Activated T-cell treated with anti-CD3 and anti-CD28 coated beads, Interleukin-2, amount 50 U/mL, for 1 hour (primary cell): ENCODE measurements at places on chromosomes 2 and 18.

DNA sequence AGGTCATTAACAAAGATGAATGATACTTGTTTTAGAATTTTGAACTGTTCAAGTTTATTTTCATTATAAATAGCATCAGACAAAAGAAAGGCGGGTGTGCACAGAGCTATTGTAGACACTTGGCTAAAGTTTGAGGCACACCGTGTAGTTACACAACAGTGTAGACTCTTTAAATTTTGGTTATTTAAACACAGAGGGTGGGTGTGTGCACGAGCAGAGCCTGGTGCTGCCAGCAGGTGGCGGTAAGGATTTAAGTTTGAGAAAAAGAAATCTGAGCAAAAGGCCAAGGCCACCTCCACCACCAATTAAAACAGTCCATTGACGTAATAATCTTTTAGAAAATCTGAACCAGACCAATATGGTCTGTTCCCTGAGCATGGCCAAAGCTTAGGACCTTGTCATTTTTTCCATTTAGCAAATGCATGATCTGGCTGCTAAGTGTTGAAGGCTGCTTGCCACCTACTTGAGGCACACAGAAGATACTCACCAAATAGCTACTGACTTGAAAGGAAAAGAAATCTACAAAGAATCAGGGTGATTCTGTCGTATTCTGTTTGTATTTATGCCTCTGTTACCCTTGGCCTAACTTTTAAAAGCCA lies 14.3 kb downstream of the COPS7B start:
- peak; percentile 34 for DNase-seq

- no peak for DNase-seq
These were observed 463.7 kb upstream of the FSIP2 start for GRCh38 chr2:185274718-185275484.

DNA sequence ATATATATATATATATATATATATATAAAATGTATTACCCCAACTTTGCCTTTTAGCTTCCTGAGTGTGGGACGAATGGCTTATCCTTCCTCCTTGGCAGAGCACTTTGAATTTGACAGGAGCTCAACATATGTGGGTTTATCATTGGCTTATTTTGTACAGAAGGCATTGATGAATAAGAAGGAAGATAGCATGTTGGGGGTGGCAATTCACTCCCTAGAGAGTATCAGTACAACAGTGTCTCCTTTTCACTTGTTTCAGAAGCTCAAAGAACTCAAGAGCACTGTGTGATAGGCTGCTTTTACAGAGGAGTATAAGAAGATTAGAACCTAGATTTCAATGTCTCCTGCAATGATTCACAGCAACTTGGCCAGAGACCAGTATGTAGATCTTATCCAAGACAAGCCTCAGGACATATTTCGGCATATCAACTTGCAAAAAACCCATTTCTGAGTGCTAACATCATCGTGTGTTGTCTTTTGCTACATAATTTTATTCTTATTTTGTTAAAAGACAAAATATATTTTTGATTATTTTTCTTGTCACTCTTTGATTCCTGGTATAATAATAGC lies 345.8 kb downstream of the SOCS6 start:
- no peak for DNase-seq

DNA sequence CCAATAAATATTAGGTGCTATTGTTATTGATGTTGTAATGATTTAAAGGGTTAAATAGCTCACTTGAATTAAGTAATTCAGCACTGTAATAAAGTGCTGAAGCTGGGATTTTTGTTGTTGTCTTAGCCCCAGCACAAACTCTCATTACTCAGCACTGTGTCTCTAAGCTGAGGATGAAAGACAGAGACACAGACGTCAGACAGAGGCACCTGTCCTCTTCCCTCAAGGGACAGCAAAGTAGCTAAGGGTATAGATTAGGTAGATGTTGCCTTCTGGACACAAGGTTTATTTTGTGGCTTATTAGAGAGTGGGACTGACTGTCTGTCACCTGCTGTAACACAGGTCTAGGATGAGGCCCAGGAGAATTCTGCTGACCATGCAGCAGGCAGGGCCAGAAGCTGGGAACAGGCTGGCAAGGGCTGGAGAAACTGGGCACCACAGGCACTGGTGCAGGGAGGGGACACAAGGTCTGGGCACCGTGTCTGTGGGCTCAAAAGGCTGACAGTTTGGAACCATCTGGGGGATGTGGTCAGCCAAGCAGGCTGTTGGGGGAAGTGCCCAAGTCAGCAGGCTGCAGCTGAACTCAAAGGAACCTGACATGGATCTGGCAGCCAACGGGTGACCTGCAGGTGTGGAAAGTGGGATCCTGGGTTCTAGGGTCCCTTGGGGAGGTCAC lies 20.0 kb upstream of the PTPN4 start:
- no peak for DNase-seq

- no peak for DNase-seq
These were observed 143.0 kb downstream of the TANC1 start for GRCh38 chr2:159111346-159111927.

DNA sequence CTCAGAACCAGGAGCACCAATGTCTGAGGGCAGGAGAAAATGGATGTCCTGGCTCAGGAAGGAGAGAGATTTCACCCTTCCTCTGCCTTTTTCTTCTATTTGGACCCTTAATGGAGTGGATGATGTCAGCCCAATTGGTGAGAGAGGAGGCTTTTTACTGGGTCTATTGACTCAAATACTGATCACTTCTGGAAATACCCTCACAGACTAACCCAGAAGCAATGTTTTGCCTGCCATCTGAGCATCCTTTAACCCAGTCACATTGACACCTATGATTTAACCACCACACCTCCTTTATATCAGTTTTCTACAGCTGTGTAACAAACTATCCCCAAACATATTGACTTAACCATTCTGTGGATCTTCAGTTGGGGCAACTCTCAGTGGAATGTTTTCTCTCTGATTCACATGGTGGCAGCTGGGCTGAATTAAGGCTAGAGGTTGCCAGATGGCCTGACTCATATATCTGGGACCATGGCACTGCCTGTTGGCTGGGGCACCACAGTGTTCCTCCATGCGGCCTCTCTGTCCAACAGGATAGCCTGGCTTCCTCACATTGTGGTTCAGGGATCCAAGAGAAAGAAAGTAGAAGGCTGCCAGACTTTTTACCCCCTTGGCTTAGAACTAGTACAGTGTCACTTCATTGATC lies 18.2 kb upstream of the MBOAT2 start:
- DNase-seq = no peak

DNA sequence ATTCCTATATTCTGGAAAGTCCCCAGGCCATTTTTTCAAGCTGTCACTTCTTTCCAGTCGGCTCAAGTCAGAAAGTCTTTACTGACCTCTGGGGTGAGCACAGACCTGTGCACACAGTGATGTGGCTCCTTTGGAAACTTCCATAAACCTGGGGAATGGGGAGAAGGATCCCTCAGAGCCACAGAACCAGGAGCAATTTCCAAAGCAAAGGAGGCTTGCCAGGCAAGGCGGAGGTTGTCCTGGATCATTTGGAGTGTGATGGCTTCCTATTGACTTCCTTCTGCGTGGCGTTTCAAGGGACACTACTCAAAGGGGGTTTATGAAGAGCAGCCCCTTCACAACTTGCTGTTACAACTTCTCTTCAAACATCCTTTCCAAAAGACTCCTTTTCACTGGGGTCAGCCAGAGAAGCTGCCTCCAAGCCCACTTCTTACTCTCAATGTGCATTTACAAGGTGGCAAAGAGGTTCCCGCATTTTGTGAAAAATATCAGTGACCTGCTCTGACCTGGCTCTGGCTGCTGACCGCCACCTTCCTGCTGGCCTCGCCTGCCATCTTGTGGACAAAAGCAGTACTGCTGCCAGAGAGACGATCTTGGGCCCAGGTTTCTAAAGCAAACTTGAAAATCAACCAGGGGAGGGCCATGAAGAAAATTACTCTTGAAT lies 18.2 kb upstream of the TMEM247 start:
- peak; percentile 81 for DNase-seq

- DNase-seq = no peak
These were observed 551.1 kb downstream of the BCL11A start for GRCh38 chr2:60002183-60002867.
